ENCODE measurements at places on chromosomes 3 and 15.

- no peak for DNase-seq
Measured at GRCh38 chr3:173583496-173583895, 186.0 kb downstream of the NLGN1 start.

DNA sequence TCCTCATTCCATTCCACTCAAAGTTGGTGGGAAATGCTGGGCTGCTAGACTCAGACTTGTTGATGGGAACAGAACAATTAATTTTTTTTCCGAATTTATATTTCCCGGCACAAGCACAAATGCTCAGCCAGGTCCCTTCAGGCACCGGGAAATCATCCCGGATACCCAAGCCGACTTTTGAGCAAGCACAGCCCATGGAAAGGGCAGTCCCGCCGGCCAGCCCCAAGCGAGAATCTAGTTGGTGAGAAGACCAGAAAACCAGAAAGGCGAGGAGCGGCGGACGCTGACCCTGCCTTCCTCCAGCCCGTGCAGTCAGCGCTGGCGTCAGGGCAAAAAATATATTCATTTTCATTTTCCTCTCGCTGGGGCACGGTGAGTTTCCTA is 763 bp upstream of the ZIC4 start:
- DNase-seq = no peak

DNA sequence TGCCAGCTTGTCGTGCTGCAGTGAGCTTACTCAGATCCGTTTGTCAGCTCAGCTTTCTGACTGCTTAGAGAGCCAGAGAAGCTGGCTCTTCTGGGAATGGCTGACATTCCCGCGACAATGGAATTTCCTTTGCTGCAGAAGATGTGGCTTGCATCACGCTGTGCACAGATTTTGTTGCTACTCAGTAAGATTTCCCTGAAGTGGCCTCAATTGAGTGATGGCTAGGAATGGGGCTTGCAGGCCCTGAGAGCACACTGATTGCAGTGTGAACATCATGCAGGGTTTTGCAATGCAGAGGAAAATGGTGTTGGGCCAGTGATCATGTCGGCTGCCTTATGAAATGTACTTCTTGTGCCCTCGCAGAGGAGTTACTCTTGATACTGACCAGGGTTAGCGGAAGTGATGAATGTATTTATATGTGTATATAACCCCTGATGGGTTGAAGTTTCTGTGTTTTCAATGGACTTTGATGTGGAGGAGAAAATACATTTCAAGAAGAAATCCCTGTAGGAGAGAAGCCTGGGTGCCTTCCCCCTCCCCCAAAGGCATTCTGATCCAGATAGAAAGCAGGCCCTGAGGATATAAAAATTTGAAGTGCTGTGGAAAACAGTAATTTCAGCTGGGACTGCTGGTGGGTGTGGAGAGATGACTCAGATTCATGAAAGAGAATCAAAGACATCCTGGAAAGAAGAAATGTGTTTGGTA is 102.5 kb upstream of the PDZRN3 start:
- no peak for DNase-seq

GRCh38 chr3:126156468-126156867 is 23.9 kb downstream of the ALDH1L1 start:
- no peak for DNase-seq

DNA sequence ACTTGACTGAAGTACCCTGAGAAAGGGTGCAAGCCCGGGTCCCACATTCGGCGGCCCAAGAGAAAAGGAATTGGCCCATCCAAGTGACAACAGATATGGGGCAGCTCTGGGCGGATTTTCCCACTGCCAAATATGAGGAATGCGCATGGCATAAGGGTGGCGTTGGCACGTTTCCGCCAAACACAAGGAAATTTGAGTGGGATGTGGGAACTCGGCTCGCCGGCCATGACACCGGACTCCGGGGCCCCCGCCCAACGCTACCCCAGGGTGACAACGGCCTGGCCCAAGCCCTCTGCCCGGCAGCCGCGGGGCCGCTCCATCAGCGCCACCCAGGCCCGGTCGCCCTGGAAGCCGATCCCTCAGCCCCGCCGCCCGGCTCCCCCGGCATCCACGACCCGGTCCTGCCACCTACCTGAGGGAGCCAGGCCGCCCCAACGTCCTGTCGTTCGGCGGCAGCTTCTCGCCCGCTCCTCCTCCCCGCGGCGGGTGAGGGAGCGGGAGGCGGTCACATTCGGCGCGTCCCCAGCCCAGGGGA is 449 bp downstream of the RAF1 start:
- DNase-seq = peak; percentile 39

- DNase-seq = no peak
Measured at GRCh38 chr15:100090411-100090810, 251.4 kb downstream of the ADAMTS17 start.

DNA sequence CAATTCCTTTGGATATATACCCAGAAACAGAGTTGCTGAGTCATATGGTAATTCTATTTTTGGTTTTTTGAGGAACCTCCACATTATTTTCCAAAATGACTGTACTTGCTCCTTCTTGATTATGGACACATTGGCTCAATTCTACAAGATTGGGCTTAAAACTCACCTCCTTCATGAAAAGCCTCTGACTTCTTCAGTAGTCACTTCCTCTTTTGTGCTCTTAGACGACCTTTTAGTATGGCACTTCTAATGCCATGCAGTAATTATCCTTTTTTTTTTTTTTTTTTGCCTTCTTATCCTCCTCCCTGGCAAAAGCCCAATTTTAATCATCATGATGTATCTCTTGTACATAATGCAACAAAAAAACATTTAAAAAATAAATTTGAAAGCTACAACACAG is 33.0 kb upstream of the ABHD17C start:
- no peak for DNase-seq

DNA sequence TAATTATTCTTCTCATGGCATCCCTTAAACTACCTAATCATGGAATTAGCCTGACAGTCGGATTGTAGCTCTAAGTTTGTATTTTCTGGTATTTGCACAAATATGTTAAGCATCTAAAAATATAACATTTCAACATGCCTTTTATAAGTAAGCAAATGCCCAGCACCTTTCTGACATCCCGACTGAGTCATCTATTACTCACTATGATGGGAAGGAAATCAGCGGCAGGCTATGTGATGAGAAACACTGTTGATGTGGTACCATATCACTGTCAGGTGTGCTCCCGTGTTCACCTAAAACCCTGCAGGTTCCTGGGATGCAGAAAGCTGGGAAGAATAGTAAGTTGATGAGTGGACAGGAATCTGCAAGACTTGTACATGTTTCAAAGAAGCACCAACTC is 367.8 kb upstream of the IL12A start:
- no peak for DNase-seq

DNA sequence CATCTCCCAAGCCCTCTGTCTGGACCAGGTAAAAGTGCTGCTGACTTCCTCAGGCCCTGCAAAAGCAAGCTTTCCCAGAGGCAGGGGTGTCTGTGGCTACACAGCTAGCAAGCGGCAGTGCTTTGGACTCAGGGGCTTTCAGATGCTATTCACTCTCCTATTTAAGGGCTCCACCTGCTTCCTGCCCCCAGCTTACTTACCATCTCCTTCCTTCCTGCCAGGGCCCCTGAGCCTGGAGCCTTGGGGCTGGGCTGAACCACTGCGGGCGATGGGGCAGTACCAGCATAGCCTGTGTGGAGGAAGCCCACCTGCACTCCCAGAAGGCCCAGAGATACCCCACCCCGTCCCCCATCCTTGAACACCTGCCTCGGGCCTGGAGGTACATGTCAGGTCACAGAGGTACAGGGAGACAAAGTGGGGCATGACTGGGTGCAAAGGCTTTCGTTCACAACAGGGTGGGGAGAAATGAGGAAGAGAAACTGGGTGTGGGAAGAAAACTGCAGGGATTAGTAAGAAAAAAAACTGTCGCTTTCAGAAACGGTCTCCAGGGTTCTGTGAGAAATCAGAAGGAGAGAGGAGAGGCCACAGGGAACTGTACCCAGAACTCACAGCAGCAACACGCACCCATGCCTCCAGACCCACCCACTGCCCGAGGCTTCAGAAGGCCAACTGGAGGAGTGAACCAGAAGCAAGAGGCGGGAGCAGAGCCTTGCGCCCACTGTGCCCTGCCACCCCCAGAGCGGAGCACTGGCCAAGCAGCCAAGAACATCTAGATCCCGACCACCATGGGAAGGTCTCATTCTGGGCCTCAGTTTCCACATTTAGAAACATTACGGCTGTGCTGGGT is 49.5 kb downstream of the CCDC12 start:
- DNase-seq = no peak

- no peak for DNase-seq
Measured at GRCh38 chr3:189584645-189585044, 46.5 kb upstream of the TP63 start.

DNA sequence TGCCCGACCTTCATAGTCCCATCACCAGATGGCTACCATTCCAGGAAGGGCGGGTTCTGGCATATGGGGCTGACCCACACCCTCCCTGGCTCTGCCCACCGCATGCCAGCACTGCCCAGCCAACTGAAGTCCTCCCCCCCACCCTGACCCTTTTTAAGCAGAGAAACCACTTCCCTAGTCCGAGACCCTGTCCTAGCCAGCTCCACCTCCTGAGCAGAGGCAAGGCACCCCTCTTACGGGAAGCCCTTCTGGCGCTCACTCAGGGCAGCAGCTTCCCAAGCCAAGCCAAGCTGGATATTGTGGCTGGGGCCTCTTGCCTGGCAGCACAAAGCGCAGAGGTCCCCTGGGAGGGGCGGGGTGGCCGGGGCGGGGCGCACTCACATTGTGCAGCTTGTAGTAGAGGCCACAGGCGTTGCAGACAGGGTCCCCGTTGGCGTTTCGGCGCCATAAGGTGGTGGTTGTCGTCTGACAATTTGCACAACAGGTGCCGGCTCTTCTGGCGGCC is 11.5 kb downstream of the GATA2 start:
- no peak for DNase-seq

GRCh38 chr3:137770835-137771399 is 6.8 kb downstream of the SOX14 start:
- no peak for DNase-seq

GRCh38 chr3:71559578-71560162 is 23.9 kb downstream of the FOXP1 start:
- no peak for DNase-seq

GRCh38 chr3:105661461-105661860 is 207.4 kb downstream of the CBLB start:
- no peak for DNase-seq

- DNase-seq = no peak
Measured at GRCh38 chr3:181613813-181614212, 97.9 kb upstream of the SOX2 start.

- no peak for DNase-seq
Measured at GRCh38 chr3:62416144-62416543, 42.8 kb upstream of the FEZF2 start.

GRCh38 chr3:69081583-69082262 is 1.6 kb upstream of the UBA3 start:
- DNase-seq = no peak

DNA sequence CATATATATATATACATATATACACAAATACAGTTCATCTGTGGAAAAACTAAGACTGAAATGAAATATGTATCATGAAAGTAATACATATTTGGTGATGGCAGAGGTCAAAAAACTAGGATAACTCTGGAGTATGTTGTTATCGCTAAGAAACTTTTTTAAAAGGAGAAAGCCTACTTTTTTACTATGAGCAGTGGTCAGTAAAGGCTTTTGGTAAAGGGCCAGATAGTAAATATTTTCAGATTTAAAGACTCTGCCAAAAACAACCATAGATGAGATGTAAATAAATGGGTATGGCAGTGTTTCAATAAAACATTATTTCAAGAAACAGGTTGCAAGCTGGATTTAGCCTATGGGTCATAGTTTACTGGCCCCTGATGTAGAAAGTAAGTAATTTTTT is 93.8 kb upstream of the TGFBR2 start:
- DNase-seq = no peak

- no peak for DNase-seq
Measured at GRCh38 chr3:188305220-188305619, 151.3 kb downstream of the LPP start.

DNA sequence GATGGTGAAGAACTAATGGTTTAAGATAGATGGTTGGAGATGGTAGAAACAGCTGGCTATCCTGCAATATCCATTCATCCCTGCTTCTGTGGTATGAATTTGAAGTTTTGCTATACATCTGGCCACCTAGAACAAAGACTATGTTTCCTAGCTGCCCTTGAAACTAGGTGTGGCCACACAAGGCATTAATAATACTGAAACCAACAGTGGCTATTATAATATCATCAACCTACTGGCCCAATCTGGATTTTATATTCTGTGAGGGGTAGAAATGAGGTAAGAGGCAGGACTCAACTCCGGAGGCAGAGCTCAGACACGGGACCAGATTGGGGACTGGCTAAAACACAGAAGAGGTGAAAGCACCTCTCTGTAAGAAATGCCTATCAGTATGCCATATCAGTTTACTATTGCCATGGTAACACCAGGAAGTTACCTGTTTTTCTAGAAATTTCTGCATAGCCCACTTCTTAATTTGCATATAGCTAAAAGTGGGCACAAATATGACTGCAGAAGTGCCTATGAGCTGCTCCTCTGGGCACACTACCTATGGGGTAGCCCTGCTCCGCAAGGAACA is 8.4 kb downstream of the IFT80 start:
- no peak for DNase-seq

DNA sequence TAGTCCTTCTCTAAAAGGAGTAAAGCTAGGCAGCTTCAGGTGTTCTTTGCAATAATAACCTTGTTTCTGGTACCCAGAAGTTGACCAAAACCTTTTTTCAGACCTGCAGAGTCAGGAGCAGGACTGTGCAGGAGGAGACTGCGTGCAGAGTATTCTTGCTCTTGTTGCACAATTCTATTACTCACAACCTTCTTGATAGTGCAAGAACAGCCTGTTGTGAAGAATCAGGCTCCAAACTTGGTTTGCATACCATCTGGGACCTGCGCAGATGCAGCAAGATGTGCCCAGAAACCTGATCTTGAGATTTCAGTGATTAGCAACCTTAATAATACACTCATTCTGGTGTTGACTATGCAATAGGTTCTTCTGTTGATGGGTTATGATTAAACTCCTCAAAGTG is 111.9 kb downstream of the ATG7 start:
- DNase-seq = no peak

GRCh38 chr15:53126144-53126543 is 336.0 kb upstream of the ONECUT1 start:
- no peak for DNase-seq

GRCh38 chr3:53144446-53144845 is 14.2 kb upstream of the RFT1 start:
- no peak for DNase-seq
